Camera-type eye (tissue), 1 donor: ENCODE measurements at places on chromosomes 1 and 21. TPM values are rescaled to one million over a fixed set of nuclear protein-coding genes. Genes with fewer than 3 reads are reported as not detected.

The A3GALT2 gene
- 0.66 TPM for total RNA-seq

The GNB1 gene
- 253 TPM for total RNA-seq

The IFI6 gene
- total RNA-seq = 28.0 TPM

The PDC gene
- 285 TPM for total RNA-seq

The LRRC7 gene
- 29.1 TPM for total RNA-seq

The AADACL3 gene
- 0.11 TPM for total RNA-seq

The C1orf198 gene
- 53.7 TPM for total RNA-seq

The RNU11 gene
- not detected for total RNA-seq

The PLCH2 gene
- 84.1 TPM for total RNA-seq

The AGMAT gene
- 1.2 TPM for total RNA-seq

The TNFRSF1B gene
- 7.8 TPM for total RNA-seq

The TPM3 gene
- total RNA-seq = 239 TPM

The SPRR2A gene
- total RNA-seq = not detected

The KIAA0319L gene
- total RNA-seq = 120 TPM

The GCSAML gene
- total RNA-seq = 0.82 TPM

The RGSL1 gene
- not detected for total RNA-seq

The RNF186 gene
- not detected for total RNA-seq

The FBXO2 gene
- total RNA-seq = 1.8 TPM

The ODR4 gene
- total RNA-seq = 46.9 TPM

The ROR1 gene
- total RNA-seq = 19.8 TPM

The TMEM79 gene
- total RNA-seq = 3.7 TPM

The KRTAP13-2 gene
- not detected for total RNA-seq

The AMY1C gene
- not detected for total RNA-seq

The NBPF6 gene
- not detected for total RNA-seq

The CELA3A gene
- total RNA-seq = not detected

The RGS8 gene
- total RNA-seq = 160 TPM

The AJAP1 gene
- 7.6 TPM for total RNA-seq

The CD1B gene
- not detected for total RNA-seq

The FMN2 gene
- 30.8 TPM for total RNA-seq

The SMCP gene
- not detected for total RNA-seq

The CRTC2 gene
- 8.0 TPM for total RNA-seq

The DNASE2B gene
- 3.0 TPM for total RNA-seq

The GPA33 gene
- not detected for total RNA-seq

The PIK3CD gene
- total RNA-seq = 10.3 TPM

The PRR9 gene
- total RNA-seq = not detected

The NHLH1 gene
- 2.7 TPM for total RNA-seq
